GM04503 (cell line): ENCODE measurements at places on chromosomes 6 and 20.

- no peak for DNase-seq
Measured at GRCh38 chr6:133301835-133302234, 60.7 kb downstream of the EYA4 start.

- no peak for DNase-seq
Measured at GRCh38 chr6:106110164-106110826, 24.2 kb downstream of the PRDM1 start.

DNA sequence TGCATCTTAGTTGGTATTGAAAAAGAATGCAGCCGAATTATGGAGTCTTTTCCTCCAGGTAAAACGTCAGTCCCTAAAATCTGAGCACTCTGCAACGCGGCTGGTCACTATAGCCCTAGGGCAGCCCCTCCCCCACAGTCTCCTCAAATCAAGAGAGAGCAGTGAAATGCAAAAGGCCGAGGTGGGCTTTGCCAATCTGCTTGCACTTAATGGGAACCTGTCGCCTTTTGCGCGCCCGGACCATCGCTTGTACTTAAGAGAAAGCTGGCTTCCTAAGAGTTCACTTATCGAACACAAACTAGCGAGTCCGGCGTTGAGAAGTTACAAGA, 447 bp downstream of the MCM3 start:
- no peak for DNase-seq

DNA sequence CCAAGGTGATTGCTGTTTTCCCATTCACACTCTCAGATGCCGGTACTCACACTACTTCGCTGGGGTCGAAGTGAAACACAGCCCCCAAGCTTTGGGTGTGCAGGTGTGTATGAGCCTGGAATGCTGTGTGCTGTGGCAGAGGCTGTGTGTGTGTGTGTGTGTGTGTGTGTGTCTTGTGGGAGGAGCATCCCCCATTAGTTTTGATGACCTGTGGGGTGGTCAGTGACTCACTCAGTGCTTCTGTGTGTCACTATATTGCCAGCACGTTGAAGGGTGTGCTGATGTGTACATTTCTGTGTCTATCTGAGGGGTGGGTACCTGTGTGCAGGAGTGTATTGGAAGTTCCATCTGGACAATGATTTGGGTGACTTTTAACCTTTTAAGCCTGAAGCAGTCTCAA, 5.0 kb upstream of the SLC12A5 start:
- no peak for DNase-seq

DNA sequence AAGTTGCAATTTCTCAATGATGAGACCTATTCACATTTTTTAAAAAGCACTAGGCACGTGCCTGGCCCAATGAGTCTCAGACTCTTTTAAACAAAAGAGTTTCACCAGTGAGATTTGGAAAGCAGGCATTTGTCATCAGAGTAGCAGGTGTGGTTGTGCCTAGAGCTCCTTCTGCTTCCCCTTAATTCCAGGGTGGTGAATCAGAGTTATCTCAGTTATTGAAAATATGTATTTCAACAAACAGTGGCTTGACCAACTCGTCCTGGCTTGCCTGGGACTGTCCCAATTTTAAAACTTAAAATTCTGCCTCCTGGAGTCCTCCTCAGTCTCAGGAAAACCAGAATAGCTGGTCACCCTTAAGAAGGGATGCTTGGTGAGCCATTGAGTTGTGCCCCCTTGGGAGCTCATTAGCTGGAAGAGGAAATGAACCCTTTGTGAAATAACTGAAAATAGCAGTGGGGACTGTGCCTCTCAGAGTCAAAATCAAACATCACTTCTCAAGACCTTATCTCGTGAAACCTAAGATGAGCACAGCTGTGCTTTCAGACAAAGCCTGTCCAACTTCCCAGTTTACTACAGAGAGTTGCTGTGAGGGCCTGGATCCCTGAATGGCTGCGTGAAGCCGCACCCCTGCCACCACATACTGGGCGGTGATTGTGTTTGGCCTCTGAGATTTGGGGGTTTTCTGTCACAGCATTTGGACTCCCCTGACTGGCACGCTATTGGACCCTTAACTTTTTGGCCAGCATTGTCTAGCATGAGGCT, 116.3 kb downstream of the ANKRD60 start:
- DNase-seq = peak; percentile 76

GRCh38 chr6:31737315-31737990, 1.1 kb upstream of the CLIC1 start:
- DNase-seq = no peak

- DNase-seq = peak; percentile 21
Measured at GRCh38 chr6:19669206-19669605, 168.0 kb upstream of the ID4 start.
